Iris pigment epithelial cell (primary cell): ENCODE measurements at places on chromosomes 1 and 21.
A peak's percentile ranks its signal among the peaks of the same experiment; 100 is the strongest.

DNA sequence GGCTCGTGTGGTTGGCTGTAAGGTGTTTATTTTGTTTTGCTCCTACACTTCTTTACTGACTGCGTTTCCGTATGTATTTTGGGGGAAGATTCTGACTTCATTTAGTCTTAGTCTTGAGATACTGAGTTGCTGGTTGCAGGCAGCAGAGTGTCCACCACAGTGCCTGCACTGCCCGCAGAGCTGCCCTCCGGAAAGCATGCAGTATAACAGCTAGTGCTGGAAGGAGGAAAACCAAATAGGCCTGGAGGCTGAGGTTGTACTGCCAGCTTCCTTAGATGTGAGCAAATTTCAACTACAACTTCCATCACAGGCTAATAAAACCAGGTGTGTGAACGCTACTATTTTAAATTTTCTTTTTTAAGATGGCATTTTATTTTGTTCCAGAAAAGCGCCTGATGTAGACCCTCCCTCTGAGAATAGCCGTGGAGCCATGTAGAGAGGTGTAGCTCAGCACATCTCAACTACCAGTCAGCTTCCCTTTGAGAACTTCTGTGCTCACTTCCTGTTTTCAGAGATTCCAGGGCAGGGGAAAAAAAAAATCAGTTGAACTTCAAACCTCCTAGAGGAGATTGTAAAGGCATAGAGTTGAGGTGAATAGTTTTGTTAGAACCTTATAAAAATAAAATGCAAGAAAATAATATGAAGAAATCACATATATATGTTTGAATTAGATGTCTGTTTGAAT is 17.6 kb downstream of the LMO4 start:
- no peak for DNase-seq

GRCh38 chr1:66443793-66444192 is 90.2 kb upstream of the SGIP1 start:
- DNase-seq = no peak

DNA sequence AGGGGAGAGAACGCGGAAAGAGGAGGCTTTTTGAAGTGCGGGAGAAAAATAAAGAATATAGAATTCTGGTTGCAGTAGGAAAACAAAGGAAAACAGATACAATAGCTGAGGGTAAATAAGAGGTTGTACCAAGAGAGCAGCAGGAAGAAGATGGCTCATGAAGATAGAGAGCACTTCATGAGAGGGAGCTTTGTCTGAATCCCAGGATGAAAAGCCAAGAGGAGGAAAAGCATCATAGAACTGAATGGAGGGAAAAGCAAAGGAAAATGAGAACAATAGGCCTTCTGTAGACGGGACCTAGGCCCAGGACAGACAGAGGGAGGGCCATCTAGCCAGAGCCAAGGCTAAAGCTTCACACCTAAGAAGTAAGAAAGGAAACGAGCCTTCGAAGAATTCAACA is 49.5 kb downstream of the ATP6V1G3 start:
- no peak for DNase-seq

DNA sequence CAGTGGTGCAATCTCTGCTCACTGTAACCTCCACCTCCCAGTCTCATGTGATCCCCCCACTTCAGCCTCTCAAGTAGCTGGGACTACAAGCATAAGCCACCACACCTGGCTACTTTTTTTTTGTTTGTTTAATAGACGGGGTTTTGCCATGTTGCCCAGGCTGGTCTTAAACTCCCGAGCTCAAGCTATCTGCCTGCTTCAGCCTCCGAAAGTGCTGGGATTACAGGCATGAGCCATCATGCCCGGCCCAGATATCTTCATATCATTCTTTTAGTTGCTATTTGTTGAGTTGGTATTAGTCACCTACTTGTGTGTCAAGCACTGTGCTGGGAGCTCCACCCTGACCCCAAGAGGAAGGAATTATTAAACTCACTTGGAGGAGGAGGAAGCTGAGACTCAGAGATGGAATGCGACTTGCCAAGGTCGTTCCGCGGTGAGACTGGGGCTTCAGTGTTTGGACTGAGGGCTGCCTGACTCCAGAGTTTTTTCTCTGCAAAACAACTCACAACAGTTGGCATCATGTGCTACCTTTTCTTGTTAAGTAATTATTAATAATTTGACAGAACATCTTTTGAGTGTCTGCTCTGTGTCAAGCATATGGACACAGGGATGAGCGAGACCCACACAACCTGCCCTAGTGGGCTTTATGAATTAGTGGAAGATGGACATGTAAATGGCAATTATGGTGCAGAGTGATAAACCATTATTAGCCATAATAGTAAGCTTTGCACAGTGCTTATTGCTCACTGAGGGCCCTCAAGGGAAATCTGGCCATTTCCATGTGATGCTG is 132.0 kb downstream of the FOXD2 start:
- peak; percentile 99 for DNase-seq

GRCh38 chr1:55347866-55348265 is 132.7 kb upstream of the USP24 start:
- no peak for DNase-seq

GRCh38 chr1:204973449-204973848 is 69.6 kb upstream of the CNTN2 start:
- DNase-seq = no peak

DNA sequence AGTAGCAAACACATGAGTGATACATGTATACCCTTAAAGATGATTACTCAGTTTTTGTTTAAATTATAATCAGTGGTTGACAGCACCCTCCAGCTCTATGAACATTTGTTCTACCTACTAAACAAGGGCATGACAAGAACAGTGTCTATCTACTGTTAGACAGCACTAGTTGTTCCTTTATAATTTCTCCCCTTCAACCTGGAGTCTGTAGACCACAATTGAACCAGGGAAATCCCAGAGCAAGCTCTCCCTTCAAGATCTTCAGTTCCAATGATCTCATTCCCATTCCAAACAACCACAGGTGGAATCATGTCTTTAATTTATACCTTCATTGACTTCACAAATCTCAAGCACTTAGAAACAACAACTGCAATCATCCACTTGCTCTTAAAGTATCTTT is 216.1 kb downstream of the HHIPL2 start:
- DNase-seq = peak; percentile 16

DNA sequence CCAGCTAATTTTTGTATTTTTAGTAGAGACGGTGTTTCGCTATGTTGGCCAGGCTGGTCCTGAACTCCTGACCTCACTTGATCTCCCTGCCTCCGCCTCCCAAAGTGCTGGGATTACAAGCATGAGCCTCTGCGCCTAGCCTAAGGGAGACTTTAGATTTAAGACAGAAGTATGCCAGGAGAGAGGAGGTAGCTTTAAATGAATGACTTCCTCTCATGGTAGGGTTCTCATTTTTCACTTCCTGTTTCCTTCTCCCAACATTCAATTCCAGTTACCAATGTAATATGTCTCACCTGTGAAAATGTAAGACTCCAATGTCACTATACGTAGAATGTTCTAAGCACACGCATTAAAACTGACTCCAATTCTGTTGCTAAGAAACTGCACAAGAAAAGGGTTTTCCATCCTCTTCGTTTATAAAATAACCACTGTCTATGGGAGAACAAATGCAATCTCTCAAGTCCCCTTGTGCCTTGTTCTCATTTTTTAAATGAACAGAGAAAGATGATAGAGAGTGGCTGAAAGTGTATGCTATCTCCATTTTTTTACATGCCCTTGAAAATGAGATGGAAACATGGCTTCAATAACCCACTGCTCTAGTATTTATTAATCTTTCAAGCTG is 140.0 kb downstream of the SLC45A1 start:
- no peak for DNase-seq

GRCh38 chr1:198649968-198650338 is 11.1 kb downstream of the PTPRC start:
- no peak for DNase-seq

DNA sequence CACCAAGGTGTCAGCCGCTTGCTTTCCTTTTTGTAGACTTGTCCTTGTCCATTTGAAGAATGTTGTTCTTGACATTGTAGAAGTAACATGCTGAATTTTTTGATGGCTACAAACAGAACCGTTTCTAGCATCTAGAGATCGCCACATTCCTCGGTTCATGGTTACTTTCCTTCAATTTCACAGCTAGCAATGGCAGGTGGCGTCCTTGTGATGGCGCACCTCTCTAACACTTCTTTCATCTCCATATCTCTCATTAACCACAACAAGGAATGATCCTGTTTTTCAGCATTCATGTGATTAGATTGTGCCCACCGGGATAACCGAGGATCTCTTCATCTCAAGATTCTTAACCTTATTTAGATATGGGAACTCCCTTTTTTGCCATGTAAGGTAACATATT is 2129.8 kb downstream of the NCAM2 start:
- DNase-seq = no peak

GRCh38 chr1:103942029-103942428 is 192.3 kb downstream of the AMY1C start:
- no peak for DNase-seq

DNA sequence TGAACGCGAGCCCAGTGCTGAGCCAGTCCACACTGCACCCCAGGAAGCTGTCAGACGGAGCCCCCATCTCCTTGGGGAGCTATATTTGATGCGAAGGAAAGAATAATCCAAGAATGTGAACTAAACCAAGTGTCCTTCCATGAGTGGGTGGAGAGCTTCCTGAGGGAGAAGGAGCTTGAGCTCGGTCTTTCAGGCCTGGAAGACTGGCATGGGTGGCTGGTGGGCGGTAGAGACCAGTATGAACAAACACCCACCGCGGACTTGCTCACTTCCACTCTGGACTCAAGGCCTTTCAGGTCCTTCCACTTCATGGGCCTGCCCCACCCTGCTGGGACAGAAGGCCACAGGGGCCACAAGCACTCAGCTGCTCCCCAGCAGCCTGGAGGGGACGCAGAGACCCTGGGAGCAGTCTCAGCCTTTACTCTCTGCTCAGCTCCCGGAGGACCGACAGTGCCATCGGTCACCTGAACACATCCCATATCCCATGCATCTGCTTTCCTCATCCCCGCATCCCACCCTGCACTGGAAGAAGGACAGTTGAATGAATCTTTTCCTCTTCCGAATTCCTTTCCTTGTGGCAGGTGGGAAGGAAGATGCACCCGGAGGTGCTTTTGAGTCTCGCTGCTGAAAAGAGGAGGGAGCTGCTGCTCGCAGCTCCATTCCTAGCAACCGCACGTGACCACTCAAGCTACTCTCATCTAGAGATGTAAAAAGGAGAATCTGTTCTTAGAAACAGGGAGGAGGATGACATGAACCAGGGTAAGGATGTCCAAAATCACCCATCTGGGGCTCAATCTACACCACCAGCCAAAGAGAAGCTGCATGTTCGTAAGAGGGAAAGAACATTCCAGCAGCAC is 92.3 kb downstream of the PGBD5 start:
- no peak for DNase-seq

DNA sequence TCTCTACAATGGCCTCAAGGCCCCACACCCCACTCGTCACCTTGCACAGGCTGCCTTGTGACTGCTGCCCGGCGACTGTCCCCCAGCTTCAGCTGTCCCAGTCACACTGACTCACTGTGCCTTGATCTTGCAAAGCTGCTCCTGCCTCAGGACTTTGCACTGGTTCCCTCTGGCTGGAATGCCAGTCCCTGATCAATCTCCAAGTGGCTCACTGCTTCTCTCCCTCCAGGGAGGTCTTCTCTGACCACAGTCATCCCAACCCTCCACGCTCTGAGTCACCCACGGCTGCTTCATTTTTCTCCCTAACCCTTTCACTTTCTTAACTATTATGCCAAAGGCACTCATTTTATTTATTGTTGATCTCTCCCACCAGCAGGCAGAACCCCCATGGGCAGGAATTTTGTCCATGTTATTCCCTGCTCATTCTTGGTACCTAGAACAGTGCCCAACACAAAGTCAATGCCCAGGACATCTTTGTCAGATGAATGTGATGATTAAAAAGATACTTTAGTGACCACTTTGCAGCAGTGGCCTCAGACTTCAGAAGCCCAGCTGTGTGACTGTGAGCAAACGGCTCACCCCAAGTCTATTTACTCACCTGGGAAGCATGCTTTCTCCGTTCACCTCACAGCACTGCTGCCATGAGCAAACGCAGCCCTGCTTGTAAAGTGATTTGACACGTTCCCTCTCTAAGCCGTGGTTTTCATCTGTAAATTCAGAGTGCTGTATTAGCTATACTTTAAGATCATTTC is 53.4 kb downstream of the ZBTB18 start:
- DNase-seq = peak; percentile 93

DNA sequence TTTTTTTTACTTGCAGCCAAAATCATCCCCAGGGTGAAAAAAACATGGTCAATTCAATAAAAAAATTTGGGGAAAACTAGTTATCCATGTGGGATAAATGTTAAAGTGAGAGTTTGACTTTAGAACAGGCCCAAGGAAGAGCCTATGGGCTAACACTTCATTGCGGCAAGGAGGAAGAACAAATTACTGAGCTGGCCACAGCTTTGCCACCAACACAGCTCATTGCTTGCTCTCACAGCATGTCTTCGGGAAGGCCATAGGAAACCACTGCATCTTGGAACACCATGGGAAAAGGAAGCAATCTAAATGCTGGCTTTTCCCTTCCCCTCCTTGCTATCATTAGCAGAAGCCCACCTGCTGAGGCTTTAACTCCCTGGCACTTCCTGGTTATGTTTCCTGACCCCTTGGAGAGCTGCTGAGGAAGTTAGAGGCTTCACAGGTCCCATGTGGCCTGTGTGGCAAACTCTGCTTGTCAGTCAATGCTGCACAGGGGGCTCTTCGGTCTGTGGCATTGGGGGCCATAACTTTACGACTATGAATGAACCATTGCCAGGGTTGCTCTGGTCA is 86.0 kb downstream of the SLC25A24 start:
- DNase-seq = no peak

GRCh38 chr1:187409341-187409740 is 580.6 kb downstream of the PLA2G4A start:
- DNase-seq = peak; percentile 80

GRCh38 chr1:184110272-184111204 is 59.0 kb downstream of the TSEN15 start:
- no peak for DNase-seq

DNA sequence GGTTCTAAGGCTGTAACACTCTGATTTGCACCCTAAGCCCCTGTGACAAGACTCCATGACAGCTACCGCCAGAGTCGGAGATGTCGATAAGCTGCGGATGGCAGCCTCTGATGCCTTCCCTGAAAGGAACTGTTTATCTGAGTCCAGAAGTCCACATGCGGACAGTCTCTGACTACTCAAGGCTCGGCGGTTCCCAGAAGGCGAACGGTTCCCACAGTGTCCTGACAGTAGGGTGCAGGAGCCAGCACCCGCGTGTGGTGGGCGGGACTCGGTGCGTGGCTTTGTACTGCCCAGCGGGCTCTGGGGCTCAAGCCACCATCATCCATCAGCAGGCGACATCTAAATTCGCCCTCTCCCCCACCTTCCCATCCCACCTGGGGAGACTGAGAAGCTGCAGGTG is 30.7 kb downstream of the LRP8 start:
- no peak for DNase-seq
